Endothelial cell (in vitro differentiated cells): ENCODE measurements at places on chromosomes 2 and 18.

DNA sequence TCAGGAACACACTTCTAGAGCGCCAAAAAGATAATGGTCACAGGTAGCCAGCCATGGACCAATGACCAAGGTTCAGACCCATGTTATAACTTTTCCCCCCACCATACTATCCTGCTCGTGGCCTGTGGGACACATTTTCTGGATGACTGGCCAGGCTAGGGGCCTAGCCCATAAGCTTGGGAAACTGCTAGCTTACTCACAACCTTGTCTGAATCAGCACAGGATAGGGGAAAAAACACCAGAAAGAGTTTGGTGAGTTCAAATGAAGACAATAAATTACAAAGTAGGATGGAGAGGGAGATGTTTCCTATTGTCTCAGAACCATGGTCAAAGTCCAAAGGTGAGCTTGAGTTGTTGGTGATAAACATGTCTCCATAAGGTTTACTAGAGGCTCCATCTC is 156.3 kb upstream of the CCDC68 start:
- H3K4me1 ChIP-seq = peaks cover 10% of the 10 kb centered on the region
- no peak overlapping the region for H3K27ac ChIP-seq
- peaks cover 4% of the 10 kb centered on the region for H3K27me3 ChIP-seq
- H3K4me3 ChIP-seq = no peak overlapping the region
- DNase-seq = no peak

- no peak overlapping the region for H3K27ac ChIP-seq
- H3K27me3 ChIP-seq = no peaks in the 10 kb centered on the region
Measured at GRCh38 chr2:152284398-152284797, 50.6 kb upstream of the FMNL2 start.

DNA sequence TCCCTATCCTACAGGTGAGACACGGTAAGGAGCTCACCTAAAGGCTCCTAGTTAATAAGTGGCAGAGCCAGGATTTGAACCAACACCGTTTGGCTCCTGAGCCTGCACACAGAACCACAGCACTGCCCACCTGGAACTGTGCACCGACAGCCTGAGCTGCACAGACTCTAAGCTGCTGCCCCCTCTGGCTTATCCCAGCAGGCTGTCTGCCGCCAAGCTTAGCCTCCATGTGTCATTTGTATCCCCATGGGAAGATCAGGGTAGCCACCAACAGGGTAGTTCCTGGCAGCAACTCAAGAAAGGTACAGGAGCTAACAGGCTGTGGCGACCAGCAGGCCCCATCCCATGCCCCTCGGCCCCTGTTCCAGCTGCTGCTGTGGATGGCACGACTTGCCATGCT is 135.7 kb downstream of the LRRC30 start:
- no peak for DNase-seq
- H3K27ac ChIP-seq = peak overlapping the region; percentile 61
- peak overlapping the region; percentile 59 for H3K4me3 ChIP-seq
- peaks cover 2% of the 10 kb centered on the region for H3K27me3 ChIP-seq

- H3K4me1 ChIP-seq = no peaks in the 10 kb centered on the region
- DNase-seq = no peak
- H3K27me3 ChIP-seq = no peaks in the 10 kb centered on the region
- H3K4me3 ChIP-seq = no peak overlapping the region
- no peaks in the 10 kb centered on the region for H3K36me3 ChIP-seq
Measured at GRCh38 chr2:153464395-153464794, 14.2 kb downstream of the RPRM start.

DNA sequence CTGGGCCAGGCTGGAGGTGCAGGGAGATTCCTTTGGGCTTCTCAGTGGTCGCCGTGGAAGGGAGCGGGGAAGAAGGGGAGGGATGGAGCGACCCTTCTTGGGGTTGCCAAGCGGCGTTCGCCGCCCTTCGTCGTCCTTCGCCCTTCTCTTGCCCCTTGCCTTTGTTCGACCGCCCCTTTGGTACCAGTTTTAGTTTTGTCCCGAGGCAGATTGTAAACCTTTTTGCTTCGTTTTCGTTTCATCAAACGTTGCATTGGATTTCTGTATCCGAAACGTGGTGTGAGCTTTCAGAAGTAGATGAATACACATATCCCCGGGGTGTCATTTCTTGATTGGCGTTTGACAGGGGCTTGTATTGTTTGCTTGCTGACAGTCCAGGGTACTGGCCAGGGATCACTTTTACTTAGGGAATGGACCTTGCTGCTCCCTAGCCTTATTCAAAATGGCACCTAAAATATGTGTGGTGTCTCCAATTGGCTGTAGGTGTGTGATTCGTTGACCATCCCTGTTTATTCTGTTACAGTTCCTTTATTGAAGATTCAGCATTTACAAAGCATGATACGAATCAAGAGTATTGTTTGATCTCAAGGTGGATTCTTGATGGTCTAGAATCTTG is 788 bp downstream of the USP14 start:
- peaks cover 5% of the 10 kb centered on the region for H3K36me3 ChIP-seq
- no peak for DNase-seq
- H3K27me3 ChIP-seq = peaks cover under 1% of the 10 kb centered on the region
- H3K4me1 ChIP-seq = peaks cover 7% of the 10 kb centered on the region
- peak overlapping the region; percentile 96 for H3K4me3 ChIP-seq
- peak overlapping the region; percentile 90 for H3K27ac ChIP-seq

- H3K36me3 ChIP-seq = no peaks in the 10 kb centered on the region
- peaks cover 20% of the 10 kb centered on the region for H3K4me1 ChIP-seq
- H3K4me3 ChIP-seq = no peak overlapping the region
- H3K27ac ChIP-seq = peak overlapping the region; percentile 93
- peaks cover 1% of the 10 kb centered on the region for H3K27me3 ChIP-seq
Measured at GRCh38 chr2:158936978-158937377, 31.5 kb upstream of the TANC1 start.

GRCh38 chr2:30113617-30114293 is 33.1 kb upstream of the YPEL5 start:
- no peaks in the 10 kb centered on the region for H3K36me3 ChIP-seq
- H3K27ac ChIP-seq = no peak overlapping the region
- DNase-seq = no peak
- peaks cover 3% of the 10 kb centered on the region for H3K27me3 ChIP-seq

GRCh38 chr18:12293831-12294230 is 14.2 kb upstream of the TUBB6 start:
- H3K27me3 ChIP-seq = peaks cover 2% of the 10 kb centered on the region
- no peak for DNase-seq
- H3K4me3 ChIP-seq = no peak overlapping the region
- H3K27ac ChIP-seq = no peak overlapping the region
- H3K36me3 ChIP-seq = no peaks in the 10 kb centered on the region

DNA sequence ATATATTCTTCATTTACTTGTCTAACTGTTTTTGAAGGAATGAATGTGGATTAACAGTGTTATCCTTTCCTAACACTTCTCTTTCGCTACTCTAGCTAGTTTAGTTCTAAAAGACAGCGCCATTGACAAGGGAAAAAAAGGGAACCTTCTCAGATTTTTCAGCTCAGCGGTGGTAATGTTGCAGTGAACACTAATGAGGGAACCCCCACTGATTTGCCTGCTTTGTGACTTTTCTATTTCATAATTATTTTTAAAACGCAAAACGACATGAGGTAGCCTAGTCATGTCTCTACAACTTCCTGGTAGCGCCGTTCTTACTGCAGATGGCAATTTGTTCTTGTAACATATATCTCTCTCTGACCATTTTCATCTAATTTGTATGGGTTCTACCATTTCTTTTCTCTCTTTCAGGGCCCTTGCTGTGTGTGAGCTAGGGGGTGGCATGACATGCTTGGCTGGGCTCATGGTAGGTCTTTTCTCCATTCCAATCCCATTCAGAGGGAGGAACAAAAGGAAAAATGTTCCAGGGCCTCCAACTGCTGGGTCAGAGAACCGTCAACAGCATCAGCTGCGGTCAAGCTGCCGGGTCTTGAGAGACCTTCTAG is 235.5 kb upstream of the SIX3 start:
- H3K27ac ChIP-seq = no peak overlapping the region
- H3K27me3 ChIP-seq = no peaks in the 10 kb centered on the region
- H3K36me3 ChIP-seq = no peaks in the 10 kb centered on the region
- no peak overlapping the region for H3K4me3 ChIP-seq

GRCh38 chr2:79373358-79374130 is 139.3 kb upstream of the CTNNA2 start:
- DNase-seq = no peak
- H3K27me3 ChIP-seq = peaks cover 2% of the 10 kb centered on the region
- H3K27ac ChIP-seq = no peak overlapping the region
- H3K4me3 ChIP-seq = no peak overlapping the region
- no peaks in the 10 kb centered on the region for H3K36me3 ChIP-seq

- no peak overlapping the region for H3K27ac ChIP-seq
- DNase-seq = no peak
- peaks cover 1% of the 10 kb centered on the region for H3K4me1 ChIP-seq
- H3K36me3 ChIP-seq = peaks cover 33% of the 10 kb centered on the region
- no peak overlapping the region for H3K4me3 ChIP-seq
- no peaks in the 10 kb centered on the region for H3K27me3 ChIP-seq
Measured at GRCh38 chr2:160286551-160286950, 86.5 kb upstream of the ITGB6 start.

DNA sequence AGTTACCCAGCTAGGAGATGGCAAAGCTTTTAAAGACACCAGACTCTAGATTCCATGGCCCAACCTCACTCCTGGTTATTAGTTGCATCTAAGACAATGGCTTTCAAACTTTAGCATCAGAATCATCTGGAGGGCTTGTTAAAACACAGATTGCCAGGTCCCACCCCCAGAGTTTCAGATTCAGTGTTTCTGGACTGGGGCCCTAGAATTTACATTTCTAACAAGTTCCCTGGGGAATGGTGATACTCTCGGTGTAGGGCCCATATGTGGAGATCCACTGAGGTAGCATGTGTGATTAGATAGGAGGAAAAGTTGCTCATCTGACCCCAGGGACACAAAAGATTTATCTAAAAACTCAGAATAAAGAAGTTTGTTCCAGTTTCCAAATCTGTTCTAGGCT is 14.5 kb upstream of the TTR start:
- no peak for DNase-seq
- H3K27ac ChIP-seq = no peak overlapping the region
- H3K4me1 ChIP-seq = no peaks in the 10 kb centered on the region
- H3K27me3 ChIP-seq = peaks cover 4% of the 10 kb centered on the region
- no peaks in the 10 kb centered on the region for H3K36me3 ChIP-seq
- H3K4me3 ChIP-seq = no peak overlapping the region

GRCh38 chr2:172387361-172387760 is 40.0 kb upstream of the ITGA6 start:
- no peak overlapping the region for H3K27ac ChIP-seq
- H3K36me3 ChIP-seq = no peaks in the 10 kb centered on the region
- no peak overlapping the region for H3K4me3 ChIP-seq

GRCh38 chr18:49162226-49162864 is 211.6 kb upstream of the SMAD7 start:
- DNase-seq = no peak
- no peak overlapping the region for H3K27ac ChIP-seq
- no peaks in the 10 kb centered on the region for H3K4me1 ChIP-seq
- H3K27me3 ChIP-seq = no peaks in the 10 kb centered on the region

GRCh38 chr18:75164479-75164878 is 44.5 kb downstream of the PTGR3 start:
- no peak overlapping the region for H3K27ac ChIP-seq
- no peaks in the 10 kb centered on the region for H3K36me3 ChIP-seq
- H3K4me3 ChIP-seq = no peak overlapping the region
- H3K27me3 ChIP-seq = no peaks in the 10 kb centered on the region

GRCh38 chr2:29921560-29921915 is at the start of gene ALK:
Gene ALK (minus strand): TSS chr2:29921586. CDS start chr2:29920659, 927 bp downstream.
- no peak within 1 kb of the TSS for H3K27ac ChIP-seq
- H3K4me3 ChIP-seq = peak within 1 kb of the TSS; percentile 65
- no peaks in the 10 kb centered on the region for H3K36me3 ChIP-seq
- H3K27me3 ChIP-seq = peaks cover 7% of the 10 kb centered on the region

DNA sequence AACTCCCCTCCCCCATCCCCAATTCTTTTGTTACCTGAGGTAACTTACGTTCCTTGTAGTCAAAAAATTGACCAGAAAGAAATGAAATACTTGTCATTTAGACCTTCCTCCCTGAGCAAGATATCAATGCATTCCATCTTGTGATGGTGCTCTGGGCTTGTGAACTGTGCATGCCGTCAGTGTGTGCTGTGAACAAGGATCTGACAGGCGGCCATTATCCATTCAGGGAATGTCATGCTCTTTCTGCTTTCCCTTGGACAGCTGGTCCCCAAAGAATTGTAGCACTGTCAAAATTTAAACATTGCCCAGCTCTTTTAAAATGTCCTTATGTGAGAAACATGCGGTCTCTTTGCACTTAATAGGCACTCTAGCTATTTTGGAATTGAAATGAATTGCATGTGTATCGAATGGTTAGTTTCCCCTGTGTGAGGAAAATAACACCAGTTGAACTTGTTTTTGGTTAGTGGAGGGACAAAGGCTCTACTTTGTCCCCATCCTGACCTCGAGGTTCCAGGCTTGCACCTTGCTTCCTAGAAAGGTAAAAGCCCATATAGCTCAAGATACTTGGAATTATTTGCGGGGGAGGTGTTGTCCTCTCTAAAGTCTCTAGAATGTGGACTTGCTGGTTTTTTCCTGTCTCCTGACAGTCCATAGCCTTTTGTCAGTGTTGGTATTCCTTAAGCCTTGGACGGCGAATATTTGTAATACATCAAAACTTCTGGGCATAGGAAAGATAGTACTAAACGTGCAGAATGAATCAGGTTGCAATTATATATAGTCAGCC is 350.9 kb downstream of the NUP35 start:
- H3K4me3 ChIP-seq = no peak overlapping the region
- no peaks in the 10 kb centered on the region for H3K27me3 ChIP-seq
- no peak for DNase-seq
- H3K4me1 ChIP-seq = no peaks in the 10 kb centered on the region
- H3K36me3 ChIP-seq = no peaks in the 10 kb centered on the region
- no peak overlapping the region for H3K27ac ChIP-seq

GRCh38 chr18:79851950-79852349 is 54.2 kb downstream of the KCNG2 start:
- H3K27ac ChIP-seq = no peak overlapping the region
- peaks cover 4% of the 10 kb centered on the region for H3K4me1 ChIP-seq
- no peak for DNase-seq
- H3K27me3 ChIP-seq = peaks cover 11% of the 10 kb centered on the region

- no peak for DNase-seq
- no peak overlapping the region for H3K4me3 ChIP-seq
- H3K27me3 ChIP-seq = peaks cover 5% of the 10 kb centered on the region
- H3K4me1 ChIP-seq = peaks cover 19% of the 10 kb centered on the region
Measured at GRCh38 chr18:70423120-70423519, 134.3 kb downstream of the SOCS6 start.

GRCh38 chr2:191957996-191958860 is 111.3 kb upstream of the CAVIN2 start:
- no peak overlapping the region for H3K27ac ChIP-seq
- no peak overlapping the region for H3K4me3 ChIP-seq
- no peaks in the 10 kb centered on the region for H3K36me3 ChIP-seq
- peaks cover 20% of the 10 kb centered on the region for H3K4me1 ChIP-seq
- H3K27me3 ChIP-seq = no peaks in the 10 kb centered on the region

DNA sequence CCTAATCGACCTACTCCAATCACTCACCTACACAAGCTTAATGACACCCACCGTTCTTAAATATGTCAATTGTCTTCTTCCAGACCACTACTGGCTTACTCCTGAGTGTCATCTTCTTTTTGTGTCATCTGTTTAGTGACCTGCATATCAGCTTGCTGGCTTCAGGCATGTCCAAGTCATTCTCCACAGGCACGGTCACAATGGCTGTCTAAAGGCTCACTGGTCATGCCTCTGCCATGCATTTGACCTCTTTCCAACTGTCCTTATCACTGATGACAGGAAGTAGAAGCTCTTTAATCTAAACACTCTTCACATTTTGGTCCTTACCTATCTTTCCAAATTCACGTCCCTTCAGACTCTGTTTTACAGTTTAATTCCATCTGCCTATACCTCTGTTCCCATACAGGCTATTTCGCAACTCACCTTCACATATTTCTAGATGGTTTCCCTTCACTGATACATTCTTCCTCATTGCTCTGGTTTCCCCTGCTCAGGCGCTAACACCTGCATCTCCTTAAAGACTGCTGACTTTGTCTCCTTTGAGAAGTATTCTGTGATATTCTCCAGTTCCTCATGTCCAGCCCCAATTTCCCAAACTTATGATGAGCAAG is 217.5 kb downstream of the TRIB2 start:
- no peak overlapping the region for H3K27ac ChIP-seq
- no peak overlapping the region for H3K4me3 ChIP-seq
- no peaks in the 10 kb centered on the region for H3K4me1 ChIP-seq
- DNase-seq = no peak
- H3K36me3 ChIP-seq = no peaks in the 10 kb centered on the region
